Glutamatergic neuron (in vitro differentiated cells): ENCODE measurements at places on chromosomes 6 and 20. TPM values are rescaled to one million over a fixed set of nuclear protein-coding genes. Genes with fewer than 3 reads are reported as not detected.

DNA sequence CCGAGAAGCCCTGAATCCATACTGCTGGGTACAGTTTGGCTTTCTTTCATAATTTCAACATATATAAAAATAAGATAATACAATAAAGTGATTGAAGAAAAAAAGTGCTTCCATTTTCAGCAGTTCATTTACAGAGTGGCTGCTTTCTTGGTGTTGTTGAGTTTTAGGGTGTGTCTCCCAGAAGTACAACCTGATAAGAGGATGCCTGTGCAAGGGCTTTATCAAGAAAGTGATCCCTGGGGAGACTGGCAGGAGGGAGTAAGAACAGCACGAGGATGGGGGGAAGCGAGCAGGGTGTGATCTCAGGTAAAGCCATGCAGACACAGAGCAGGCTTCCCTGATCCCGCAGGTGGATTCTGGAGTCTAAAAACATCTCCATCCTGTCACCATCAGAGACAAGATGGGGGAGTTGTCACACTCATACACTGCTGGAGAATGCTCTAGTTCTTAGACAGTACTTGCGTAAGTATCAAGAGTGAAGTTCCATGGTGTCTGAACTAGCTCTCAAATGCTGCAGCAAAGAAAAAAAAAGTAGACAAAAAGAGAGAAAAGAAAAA lies 395.9 kb downstream of the CDH26 start:
- H3K27me3 ChIP-seq: peaks cover 4% of the 10 kb centered on the region
- H3K4me1 ChIP-seq: no peaks in the 10 kb centered on the region
- H3K27ac ChIP-seq: no peak overlapping the region
- DNase-seq: no peak
- no peaks in the 10 kb centered on the region for H3K36me3 ChIP-seq

DNA sequence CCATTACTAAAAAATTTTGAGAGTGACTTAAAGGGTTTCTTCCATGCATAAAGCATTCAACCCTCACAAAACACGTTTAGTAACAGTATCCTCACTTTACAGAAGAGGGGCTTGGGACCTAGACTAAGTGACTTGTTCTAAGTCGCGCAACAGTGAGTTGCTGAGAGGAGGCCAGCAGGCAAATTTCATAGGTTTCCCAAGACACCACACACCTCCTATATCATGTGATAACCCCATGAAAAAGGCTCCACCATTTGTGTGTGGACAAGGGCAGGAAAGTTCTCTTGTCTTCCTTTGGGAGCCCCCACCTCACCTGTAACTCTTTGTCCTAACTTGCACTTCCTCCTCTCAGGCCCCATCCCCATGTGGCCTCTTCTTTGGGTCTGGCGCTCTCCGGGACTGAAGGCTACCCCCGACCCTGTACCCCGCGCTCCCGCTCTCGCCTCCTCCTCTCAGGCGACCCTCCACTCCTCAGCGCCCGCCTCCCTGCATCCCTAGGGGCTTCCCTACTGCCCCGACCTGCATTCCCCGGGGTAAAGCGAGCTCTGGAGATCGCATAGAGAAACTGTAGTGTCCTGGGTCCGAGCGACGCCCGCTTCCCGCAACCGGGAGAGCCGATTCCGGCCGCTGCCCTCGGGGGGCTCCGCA lies 392 bp downstream of the PSMB8 start:
- H3K36me3 ChIP-seq: no peaks in the 10 kb centered on the region
- peak; percentile 18 for DNase-seq
- H3K27me3 ChIP-seq: peaks cover 15% of the 10 kb centered on the region
- peaks cover 5% of the 10 kb centered on the region for H3K4me1 ChIP-seq
- no peak overlapping the region for H3K27ac ChIP-seq
- peak overlapping the region; percentile 94 for H3K4me3 ChIP-seq

The BHLHE23 gene
- total RNA-seq: 23.9 TPM

- H3K4me3 ChIP-seq: no peak overlapping the region
- peaks cover 2% of the 10 kb centered on the region for H3K27me3 ChIP-seq
- H3K4me1 ChIP-seq: peaks cover 20% of the 10 kb centered on the region
- no peaks in the 10 kb centered on the region for H3K36me3 ChIP-seq
- peak overlapping the region; percentile 41 for H3K27ac ChIP-seq
- no peak for DNase-seq
These were observed 265.0 kb upstream of the MARCKS start for GRCh38 chr6:113591896-113592827.

The NOL4L gene
- total RNA-seq: 106 TPM

GRCh38 chr6:98830146-98830545 lies 4.2 kb upstream of the POU3F2 start:
- no peaks in the 10 kb centered on the region for H3K36me3 ChIP-seq
- no peak overlapping the region for H3K4me3 ChIP-seq
- H3K4me1 ChIP-seq: peaks cover 30% of the 10 kb centered on the region
- DNase-seq: no peak
- H3K27me3 ChIP-seq: peaks cover 27% of the 10 kb centered on the region

DNA sequence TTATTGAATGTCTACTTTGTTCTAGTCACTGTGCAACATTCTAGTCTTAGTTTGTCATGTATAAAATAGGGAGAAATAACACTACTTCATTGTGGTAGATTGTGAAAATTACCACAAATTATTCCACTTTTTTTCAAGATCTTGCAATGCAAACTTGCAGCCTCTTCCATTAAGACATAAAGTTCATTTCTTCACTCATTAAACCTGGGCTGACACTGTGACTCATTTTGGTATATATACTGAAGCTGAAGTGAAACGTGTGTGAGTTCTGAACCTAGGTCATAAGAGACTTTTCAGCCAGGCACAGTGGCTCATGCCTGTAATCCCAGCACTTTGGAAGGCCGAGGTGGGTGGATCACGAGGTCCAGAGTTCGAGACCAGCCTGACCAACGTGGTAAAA lies 329.0 kb downstream of the BCKDHB start:
- no peak overlapping the region for H3K27ac ChIP-seq
- H3K4me1 ChIP-seq: no peaks in the 10 kb centered on the region
- H3K4me3 ChIP-seq: no peak overlapping the region
- no peaks in the 10 kb centered on the region for H3K27me3 ChIP-seq

GRCh38 chr6:139943391-139943790 lies 568.9 kb upstream of the CITED2 start:
- no peaks in the 10 kb centered on the region for H3K36me3 ChIP-seq
- H3K4me3 ChIP-seq: no peak overlapping the region
- peaks cover 20% of the 10 kb centered on the region for H3K4me1 ChIP-seq
- H3K27ac ChIP-seq: no peak overlapping the region
- no peak for DNase-seq

GRCh38 chr20:21901470-21902275 lies 196.2 kb downstream of the PAX1 start:
- no peak overlapping the region for H3K27ac ChIP-seq
- no peak for DNase-seq
- H3K4me3 ChIP-seq: no peak overlapping the region
- H3K27me3 ChIP-seq: no peaks in the 10 kb centered on the region
- no peaks in the 10 kb centered on the region for H3K4me1 ChIP-seq

DNA sequence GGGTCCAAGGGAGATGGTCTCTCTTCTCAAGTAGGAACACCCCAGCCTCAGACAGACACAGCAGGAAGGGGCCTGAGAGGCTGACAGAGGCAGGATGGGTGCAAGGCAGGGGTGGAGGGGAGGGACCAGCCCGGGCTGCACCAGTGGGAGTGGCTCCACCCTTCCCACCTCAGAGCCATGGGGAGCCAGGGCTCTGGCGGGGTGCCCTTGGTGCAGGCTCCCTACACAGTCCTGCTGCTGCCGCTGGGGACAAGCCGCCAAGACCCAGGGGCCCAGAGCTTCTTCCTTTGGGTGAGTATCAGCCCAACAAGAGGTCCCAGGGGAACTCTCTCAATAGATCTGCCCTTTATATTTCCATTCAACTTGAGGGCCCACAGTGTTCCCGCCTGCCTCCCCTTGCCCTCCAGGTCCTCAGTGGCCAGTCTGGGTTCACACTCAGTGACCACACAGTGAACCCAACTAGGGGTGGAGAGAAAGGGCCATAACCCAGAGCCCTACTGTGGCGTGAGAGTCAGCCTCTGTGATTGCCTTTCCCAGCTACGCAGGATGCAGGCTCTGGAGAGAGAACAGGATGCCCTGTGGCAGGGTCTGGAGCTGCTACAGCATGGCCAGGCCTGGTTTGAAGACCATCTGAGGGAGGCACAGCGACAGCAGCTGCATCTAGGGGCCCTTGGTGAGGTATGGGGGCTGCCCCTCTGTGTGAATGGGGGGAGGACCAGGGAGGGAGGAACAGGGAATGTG lies 592 bp downstream of the SAPCD1 start:
- no peak for DNase-seq
- no peak overlapping the region for H3K4me3 ChIP-seq
- no peak overlapping the region for H3K27ac ChIP-seq
- peaks cover 7% of the 10 kb centered on the region for H3K36me3 ChIP-seq
- H3K27me3 ChIP-seq: peaks cover 4% of the 10 kb centered on the region

- H3K4me1 ChIP-seq: no peaks in the 10 kb centered on the region
- no peak overlapping the region for H3K27ac ChIP-seq
- no peak for DNase-seq
- peaks cover 4% of the 10 kb centered on the region for H3K27me3 ChIP-seq
- no peak overlapping the region for H3K4me3 ChIP-seq
These were observed 116.8 kb downstream of the OTOR start for GRCh38 chr20:16864963-16865362.

The GINS1 gene
- total RNA-seq: 5.3 TPM

DNA sequence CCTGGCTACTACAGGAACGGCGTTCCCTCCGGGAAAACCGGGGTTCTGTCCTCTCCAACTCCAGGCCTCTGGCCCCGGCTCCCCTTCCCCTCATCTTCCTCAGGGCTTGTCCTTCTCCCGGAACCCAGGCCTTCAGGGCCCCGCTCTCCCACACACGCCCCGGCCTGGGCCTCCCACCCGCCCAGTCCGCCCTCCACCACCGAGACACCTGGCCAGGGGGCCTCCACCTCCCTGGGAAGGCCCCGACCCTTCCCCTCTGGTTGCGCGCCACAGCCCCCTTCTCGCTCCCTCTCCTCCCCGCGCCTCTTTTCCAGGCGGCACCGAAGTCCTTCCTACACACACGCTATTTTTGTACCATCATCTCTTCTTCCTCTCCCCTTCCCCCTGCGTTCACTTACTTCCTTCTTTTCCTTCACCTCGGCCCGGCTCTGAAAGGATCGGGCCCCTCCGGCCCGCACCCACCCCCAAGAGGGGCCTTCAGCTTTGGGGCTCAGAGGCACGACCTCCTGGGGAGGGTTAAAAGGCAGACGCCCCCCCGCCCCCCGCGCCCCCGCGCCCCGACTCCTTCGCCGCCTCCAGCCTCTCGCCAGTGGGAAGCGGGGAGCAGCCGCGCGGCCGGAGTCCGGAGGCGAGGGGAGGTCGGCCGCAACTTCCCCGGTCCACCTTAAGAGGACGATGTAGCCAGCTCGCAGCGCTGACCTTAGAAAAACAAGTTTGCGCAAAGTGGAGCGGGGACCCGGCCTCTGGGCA lies 1.3 kb upstream of the SIRPA start:
- no peak overlapping the region for H3K27ac ChIP-seq
- peaks cover 6% of the 10 kb centered on the region for H3K4me1 ChIP-seq
- no peaks in the 10 kb centered on the region for H3K36me3 ChIP-seq
- peaks cover 11% of the 10 kb centered on the region for H3K27me3 ChIP-seq

DNA sequence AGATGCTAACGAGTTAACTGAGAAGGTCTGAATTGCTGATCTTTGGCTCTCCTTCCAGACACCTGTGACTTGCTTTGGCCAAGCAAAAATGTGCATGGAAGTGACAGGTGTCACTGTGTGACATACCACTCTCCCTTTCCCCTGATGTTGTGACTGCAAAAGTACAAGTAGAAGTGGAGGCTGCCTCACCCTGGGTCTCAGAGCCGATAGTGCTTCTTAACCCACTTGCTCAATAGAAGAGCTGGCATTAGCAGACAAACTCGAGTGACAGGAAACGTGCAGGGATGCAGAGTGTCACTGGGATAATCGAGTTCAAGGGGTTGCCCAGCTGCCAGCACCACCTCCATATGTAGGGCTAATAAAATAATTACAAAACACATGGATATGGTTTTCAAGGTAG lies 16.4 kb upstream of the SPO11 start:
- DNase-seq: no peak
- no peaks in the 10 kb centered on the region for H3K36me3 ChIP-seq

DNA sequence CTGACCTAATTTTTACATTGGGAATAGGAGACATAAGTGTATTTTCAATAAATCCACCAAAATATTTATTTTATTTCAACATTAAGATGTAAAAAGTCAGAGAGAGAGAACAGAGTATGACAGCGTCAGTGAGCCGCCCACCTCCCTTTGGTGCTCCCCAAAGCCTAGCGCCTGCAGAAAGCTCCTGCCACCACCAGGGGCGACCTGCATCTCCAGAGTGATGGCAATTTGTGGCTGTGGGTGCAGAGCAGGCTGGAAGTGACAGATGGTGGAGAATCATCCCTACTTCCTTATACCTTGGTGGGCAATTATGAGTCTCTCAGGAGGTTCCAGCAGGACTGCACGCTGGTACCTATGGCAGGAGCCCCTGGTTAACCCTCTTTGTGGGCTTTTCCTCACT lies 87.3 kb downstream of the PTPRT start:
- no peak overlapping the region for H3K4me3 ChIP-seq
- peaks cover 1% of the 10 kb centered on the region for H3K27me3 ChIP-seq
- peaks cover 5% of the 10 kb centered on the region for H3K4me1 ChIP-seq
- no peak overlapping the region for H3K27ac ChIP-seq

- H3K4me3 ChIP-seq: no peak overlapping the region
- no peak for DNase-seq
- peaks cover 2% of the 10 kb centered on the region for H3K27me3 ChIP-seq
- H3K36me3 ChIP-seq: no peaks in the 10 kb centered on the region
- H3K4me1 ChIP-seq: peaks cover 2% of the 10 kb centered on the region
These were observed 508.9 kb upstream of the SOX4 start for GRCh38 chr6:21084656-21085055.

- no peak overlapping the region for H3K27ac ChIP-seq
- H3K27me3 ChIP-seq: peaks cover 4% of the 10 kb centered on the region
- H3K36me3 ChIP-seq: no peaks in the 10 kb centered on the region
- no peak overlapping the region for H3K4me3 ChIP-seq
- no peaks in the 10 kb centered on the region for H3K4me1 ChIP-seq
These were observed 80.5 kb upstream of the AGPAT4 start for GRCh38 chr6:161354276-161354840.

DNA sequence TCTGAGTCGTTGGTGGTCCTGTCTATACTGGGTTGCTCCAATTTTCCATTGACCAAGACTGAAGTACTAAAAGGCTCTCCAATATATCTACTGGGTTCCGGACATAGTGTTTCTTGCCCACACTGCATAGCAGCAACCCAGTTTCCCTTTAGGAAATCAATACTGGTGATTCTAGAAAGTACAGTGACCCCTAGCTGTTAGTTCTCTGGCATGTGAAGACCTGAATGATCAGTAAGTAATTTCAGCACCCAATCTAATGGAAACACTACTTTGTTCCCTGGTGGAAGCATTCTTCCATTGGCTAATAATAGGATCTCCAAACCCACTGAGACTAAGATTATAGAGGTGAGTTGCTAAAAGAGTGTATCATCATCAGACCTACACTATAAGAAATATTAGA lies 40.8 kb upstream of the STMND1 start:
- no peak overlapping the region for H3K4me3 ChIP-seq
- no peak overlapping the region for H3K27ac ChIP-seq
- H3K27me3 ChIP-seq: no peaks in the 10 kb centered on the region
- no peaks in the 10 kb centered on the region for H3K36me3 ChIP-seq
